ENCODE measurements at places on chromosomes 1 and 21.

GRCh38 chr1:176691251-176692228 is 228.6 kb downstream of the PAPPA2 start:
- DNase-seq, result no peak

- DNase-seq, result no peak
Observed at GRCh38 chr1:228079601-228080263, 2.8 kb upstream of the ARF1 start.

- DNase-seq, result no peak
Observed at GRCh38 chr1:29541631-29542030, 305.3 kb downstream of the PTPRU start.

DNA sequence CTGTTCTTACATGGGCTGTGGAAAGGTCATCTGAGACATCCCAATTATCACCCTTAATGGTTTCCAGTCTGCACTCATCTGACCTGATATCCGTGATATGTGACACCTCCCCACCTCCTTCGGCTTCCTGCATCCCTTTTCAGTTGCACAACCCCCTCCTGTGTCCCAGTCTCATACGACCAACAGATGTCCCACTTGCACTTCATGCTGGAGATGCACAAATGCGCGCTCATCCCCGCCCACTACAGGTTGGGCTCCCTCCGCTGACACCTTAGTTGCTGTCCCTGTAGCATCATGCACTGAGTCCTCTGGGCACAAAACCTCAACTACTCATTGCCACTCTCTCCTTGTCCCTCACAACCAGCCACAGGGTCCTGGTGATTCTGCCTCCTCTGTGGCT is 94.4 kb downstream of the MIS18A start:
- DNase-seq, result no peak

DNA sequence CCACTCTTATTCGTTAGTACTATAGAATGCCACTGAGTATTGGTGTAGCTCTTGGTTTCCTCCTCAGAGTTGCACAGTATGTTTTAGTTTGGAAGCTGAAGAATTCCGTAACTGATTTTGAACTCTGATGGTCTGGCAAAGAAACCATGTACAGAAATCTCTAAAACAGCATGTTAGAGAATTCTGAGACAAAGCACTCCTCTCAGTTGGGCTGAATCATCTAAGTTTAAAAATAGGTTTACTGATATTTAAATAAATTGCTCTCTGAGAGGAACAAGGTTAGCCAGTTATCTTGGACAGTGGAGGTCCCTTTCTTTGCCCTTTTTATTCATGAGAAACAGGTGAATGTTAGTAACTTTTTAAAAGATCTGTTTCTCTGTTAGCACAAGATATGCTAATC is 43.8 kb downstream of the NCF2 start:
- DNase-seq, result no peak

DNA sequence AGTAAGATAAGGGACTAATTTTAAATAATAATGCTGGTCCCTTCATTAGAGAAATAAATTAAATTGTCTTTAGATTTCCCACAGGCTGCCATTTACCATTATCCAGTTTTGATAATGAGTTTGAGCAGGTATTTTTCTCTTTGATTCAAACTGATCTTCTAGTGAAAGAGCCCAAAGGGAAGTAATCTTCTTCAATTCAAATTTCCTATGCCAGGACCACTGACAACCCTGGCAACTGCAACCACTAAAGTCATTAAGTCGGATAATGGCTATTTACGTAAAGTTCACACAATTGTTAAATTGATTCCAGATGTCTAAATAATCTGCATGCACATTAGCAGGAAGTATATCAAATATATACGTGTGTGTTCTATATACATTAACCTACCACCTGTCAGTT is 399.3 kb downstream of the PTPRC start:
- no peak for DNase-seq

- no peak for DNase-seq
Observed at GRCh38 chr1:221376286-221376685, 365.6 kb downstream of the DUSP10 start.

DNA sequence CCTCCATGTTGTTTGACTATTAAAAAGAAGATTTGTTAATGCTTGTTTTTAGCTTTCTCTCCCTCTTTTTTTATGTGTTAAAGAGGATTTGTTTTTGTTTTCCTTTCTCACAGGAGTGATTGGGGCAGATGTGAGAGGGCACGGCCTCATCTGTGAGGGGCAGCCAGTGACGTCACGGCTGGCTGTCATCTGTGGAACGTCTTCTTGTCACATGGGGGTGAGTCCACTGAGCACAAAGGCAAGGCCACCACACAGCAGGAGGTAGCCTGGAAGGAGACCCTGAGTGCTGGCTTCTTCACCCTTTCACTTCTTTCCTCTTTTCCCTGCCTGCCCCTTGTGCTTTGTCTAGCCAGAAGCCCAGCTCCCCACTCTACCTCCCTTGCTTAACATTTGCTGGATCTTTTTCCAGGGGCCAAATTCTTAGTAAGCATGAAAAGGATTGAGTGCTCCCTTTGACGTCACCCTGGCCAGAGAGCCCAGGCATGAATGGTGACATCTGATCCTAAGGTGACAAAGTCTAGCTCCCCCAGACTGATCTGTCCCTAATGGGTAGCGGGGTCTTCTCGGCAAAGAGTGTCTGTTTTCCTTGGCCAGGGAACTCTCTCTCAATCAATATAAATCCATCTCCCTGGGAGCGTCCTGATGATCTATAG is 257.2 kb downstream of the FGGY start:
- no peak for DNase-seq

GRCh38 chr1:116226017-116226416 is 114.8 kb downstream of the MAB21L3 start:
- no peak for DNase-seq

GRCh38 chr1:236795035-236795756 is at the start of gene MTR:
Gene MTR, plus strand, starts transcription at chr1:236795292. Its CDS starts 412 bp downstream, at chr1:236795704.
- DNase-seq, result peak; percentile 93

GRCh38 chr1:8925406-8925805 is 20.3 kb upstream of the CA6 start:
- DNase-seq, result no peak

DNA sequence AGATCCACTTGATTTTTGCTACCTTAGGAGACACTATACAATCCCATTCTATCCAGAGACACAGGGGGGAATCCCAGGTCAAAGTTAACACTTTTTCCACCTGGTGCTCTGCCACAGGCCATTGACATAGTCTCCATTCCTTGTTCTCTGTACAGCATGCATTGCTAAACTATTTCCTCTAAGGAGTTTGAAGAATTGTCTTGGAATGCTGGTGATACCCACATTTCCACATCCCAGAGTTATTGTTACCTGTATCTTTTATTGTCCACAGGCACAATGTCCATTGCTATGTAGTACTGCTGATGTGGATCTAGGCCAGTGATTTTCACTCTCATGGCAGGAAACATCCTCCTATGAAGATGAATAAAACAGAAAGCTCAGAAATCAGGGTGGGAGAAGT is 61.9 kb downstream of the TBX15 start:
- DNase-seq, result no peak

GRCh38 chr1:222643606-222643937 is 25.7 kb downstream of the MIA3 start:
- DNase-seq, result no peak

GRCh38 chr1:58948671-58949070 is 164.8 kb upstream of the JUN start:
- DNase-seq, result no peak

DNA sequence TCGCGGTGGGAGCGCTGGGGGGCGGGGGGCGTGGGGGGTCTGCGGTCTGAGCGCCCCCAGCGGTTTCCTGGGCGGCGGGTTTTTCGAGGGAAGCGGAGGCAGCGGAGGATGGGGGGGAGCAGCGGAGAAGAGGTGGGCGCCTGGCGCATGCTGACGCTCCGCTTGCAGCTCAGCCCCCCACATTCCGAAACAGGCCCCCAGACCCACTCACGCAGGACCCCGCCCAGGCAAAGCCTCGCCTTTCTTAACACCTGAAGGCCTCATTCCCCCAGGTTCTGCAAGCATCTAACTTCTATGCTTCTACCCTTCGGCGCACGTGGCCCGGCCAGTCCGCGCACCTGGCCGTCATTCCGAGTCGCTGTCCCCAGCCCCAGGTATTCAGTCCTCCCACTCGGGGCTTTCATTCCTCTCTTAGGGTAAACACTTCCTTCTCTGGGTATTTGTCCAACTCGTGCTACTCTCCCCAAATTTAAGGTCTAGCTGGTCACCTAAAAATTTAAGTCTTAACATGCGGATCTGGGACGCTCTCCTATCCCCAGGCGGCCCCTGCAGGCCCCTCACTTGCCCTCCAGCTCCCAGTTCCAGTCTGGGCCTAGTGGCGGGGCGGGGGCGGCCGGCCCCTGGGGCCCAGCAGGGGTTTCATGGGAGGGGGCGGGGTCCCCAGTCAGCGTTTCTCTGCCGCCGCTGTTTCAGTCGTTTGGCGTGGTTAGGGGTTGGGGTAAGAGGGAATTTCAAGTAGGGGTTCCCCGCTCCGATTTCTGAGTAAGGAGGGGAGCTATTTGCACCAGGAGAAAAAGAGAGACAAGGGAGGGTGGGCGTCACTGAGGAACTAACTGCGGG is 2.8 kb upstream of the ZBTB7B start:
- peak; percentile 47 for DNase-seq

DNA sequence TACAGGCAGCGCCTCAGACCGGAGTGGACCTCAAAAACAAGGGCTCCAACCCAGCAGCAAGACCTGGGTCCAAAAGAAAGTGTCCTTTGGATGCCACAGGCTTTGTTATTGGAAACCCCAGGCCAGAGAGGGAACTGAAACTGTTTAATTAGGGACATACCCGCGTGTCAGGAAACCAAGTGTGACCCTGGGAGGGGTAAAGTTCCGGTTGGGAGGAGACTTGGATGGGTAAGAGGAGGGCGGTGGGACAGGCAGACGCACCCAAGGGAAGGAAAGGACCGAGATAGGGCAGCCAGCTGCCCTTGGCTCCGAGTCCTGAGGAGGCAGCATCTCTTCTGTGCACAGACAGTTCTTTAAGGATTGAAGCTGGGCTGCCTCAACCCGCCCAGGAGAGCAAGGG is 71.4 kb downstream of the CDC7 start:
- DNase-seq, result no peak

GRCh38 chr21:39631842-39632562 is 19.3 kb downstream of the B3GALT5 start:
- no peak for DNase-seq

GRCh38 chr21:39016740-39017315 is 166.4 kb downstream of the PSMG1 start:
- DNase-seq, result no peak

DNA sequence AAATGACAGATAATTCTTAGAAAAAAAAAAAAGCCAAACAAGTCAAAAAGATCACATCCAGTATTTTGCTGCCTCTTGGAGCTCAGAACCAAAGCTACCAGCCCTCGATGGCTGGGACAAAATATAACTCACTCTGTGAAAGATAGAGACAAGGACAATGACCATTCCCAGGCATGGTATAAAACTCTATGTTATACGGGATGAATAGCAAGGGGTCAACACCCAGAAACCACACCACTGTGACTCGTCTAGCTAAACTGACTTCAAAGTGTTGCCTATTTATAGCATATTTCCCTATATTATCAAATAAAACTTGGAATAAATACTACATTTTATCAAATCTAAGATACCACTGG is 10.1 kb downstream of the TMEM63A start:
- DNase-seq, result no peak

DNA sequence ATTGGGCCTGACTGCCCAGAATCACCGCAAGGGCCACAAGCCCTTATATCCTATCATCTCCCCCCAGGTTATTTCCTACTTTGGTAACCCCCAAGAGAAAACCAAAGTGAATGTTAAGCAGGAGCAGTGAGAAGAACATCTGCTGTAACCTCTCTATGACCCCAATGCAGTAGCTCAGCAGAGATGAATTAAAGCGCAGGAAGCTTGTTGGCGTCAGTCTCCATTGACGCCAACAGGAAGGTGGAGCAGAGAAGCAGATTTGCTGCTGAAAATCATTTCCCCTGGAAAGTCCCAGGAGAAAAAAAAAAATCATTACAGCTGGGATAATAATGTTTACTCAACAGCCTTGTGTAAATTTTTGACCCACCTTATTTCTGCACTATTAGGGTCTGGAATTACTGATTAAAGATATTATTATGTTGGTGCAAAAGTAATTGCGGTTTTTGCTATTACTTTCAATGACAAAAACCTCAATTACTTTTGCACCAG is 33.2 kb upstream of the FAM163A start:
- DNase-seq, result no peak

- no peak for DNase-seq
Observed at GRCh38 chr1:46437723-46438122, 43.6 kb downstream of the FAAH start.

GRCh38 chr1:40539338-40539737 is 7.9 kb downstream of the ZNF684 start:
- DNase-seq, result no peak

- no peak for DNase-seq
Observed at GRCh38 chr1:32208469-32208868, 420 bp upstream of the DCDC2B start.

GRCh38 chr1:240794046-240794843 is 182.3 kb upstream of the GREM2 start:
- no peak for DNase-seq

GRCh38 chr21:10521091-10521598 is at the start of gene TPTE:
Gene TPTE, plus strand, starts transcription at chr21:10521583. Its CDS starts 17,141 bp downstream, at chr21:10538724.
- no peak for DNase-seq

- no peak for DNase-seq
Observed at GRCh38 chr21:31299291-31300147, 44.5 kb downstream of the TIAM1 start.

DNA sequence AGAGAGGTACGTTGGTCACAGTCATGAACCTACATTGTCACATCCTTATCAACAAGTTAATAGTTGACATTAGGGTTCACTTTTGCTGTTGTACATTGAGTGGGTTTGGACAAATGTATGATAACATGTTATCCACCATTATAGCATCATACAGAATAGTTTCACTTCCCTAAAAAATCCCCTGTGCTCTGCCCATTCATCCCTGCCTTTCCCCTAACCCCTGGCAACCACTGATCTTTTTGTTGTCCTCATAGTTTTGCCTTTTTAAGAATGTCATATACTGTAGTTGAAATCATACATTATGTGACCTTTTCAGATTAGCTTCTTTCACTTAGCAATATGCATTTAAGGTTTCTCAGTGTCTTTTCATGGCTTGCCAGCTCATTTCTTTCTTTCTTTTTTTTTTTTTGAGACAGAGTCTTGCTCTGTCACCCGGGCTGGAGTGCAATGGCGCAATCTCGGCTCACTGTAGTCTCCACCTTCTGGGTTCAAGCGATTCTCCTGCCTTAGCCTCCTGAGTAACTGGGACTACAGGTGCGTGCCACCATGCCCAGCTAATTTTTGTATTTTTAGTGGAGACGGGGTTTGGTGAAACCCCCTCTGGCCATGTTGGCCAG is 50.6 kb downstream of the UCK2 start:
- DNase-seq, result no peak

- no peak for DNase-seq
Observed at GRCh38 chr1:1034439-1034781, 14.5 kb downstream of the AGRN start.

GRCh38 chr21:25581582-25581981 is 25.7 kb downstream of the MRPL39 start:
- no peak for DNase-seq

DNA sequence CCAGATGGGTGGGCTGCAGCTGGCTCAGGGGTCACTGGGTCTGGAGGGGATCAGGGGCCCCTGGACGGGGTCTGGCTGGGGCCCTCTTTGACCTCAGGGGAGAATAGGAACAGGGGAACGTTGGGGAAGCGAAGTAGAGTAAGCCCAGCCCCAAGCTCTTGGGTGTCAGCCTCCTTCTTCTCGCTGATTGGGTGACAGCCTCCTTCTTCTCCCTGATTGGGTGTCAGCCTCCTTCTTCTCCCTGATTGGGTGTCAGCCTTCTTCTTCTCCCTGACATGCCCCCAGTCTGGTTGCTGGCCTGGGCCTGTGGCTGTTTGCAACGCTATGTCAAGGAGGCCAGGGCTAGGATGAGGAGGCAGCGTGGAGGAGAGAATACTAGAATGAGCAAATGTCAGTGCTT is 76.7 kb upstream of the CASZ1 start:
- no peak for DNase-seq
